ENCODE measurements at places on chromosomes 6 and 20.

GRCh38 chr6:85461798-85462170 is 11.9 kb downstream of the NT5E start:
- DNase-seq = no peak

GRCh38 chr6:2465336-2465735 is 219.9 kb upstream of the GMDS start:
- DNase-seq = no peak

GRCh38 chr6:156634951-156635371 is 142.2 kb upstream of the ARID1B start:
- no peak for DNase-seq

DNA sequence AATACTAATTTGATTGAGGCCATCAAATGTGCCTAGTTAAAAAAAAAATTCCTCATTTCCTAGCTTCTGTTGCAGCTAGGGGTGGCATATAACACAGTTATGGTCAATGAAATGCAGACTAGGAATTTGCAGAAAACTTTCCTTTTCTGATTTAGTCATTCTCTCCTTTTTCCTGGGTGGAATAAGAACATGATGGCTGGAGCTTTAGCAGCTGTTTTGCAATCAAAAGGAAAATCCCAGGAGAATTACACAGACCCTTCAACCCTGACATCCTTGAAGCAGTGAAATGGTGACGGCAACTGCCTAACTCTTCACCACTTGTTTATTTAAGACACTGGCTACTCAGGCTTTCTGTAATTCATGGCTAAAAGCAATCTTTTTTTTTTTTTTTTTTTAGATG is 23.1 kb upstream of the RIMS4 start:
- DNase-seq = no peak

- DNase-seq = no peak
Measured at GRCh38 chr6:72963946-72964345, 261.4 kb downstream of the KHDC1L start.

DNA sequence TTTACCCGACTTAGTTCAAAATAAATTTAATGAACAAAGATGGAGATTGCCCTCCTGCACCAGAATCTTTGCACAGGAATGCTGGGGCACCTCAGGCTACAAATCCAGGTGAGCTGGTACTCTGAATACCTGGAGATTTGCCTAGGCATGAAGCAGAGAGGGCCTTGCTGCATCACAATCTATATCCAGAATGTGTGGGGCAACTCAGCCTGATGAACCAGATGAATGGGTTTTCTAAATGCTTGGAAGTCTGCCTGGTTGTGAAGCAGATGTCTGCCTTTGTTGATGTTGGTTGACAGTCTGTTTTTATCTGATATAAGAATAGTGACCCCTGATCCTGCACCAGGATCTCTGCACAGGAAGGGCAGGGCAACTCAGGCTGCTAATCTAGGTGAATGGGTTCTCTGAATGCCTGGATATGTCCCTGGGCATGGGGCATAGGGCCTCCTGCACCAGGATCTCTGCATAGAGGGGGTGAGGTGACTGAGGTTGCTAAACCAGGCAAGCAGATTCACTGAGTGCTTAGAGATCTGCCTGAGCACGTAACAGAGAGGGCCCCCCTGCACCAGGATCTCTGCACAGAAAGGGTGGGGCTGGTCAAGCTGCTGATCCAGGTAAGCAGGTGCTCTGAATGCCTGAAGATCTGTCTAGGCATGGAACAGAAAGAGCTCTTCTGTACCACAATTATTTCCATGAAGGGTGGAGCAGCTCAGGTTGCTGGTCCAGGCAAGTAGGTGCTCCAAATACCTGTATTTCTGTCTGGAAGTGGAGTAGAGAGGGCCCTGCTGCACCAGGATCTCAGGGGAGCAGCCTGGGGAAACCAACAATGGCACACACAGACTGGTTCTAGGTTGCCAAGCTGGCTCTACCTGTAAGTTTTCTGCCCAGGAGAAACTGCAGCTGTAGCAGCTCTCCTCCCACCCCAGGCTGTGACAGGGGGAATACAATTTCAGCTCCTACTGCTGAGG is 437.5 kb downstream of the MMUT start:
- DNase-seq = no peak

GRCh38 chr6:161963181-161963580 is 689.3 kb upstream of the AGPAT4 start:
- no peak for DNase-seq

DNA sequence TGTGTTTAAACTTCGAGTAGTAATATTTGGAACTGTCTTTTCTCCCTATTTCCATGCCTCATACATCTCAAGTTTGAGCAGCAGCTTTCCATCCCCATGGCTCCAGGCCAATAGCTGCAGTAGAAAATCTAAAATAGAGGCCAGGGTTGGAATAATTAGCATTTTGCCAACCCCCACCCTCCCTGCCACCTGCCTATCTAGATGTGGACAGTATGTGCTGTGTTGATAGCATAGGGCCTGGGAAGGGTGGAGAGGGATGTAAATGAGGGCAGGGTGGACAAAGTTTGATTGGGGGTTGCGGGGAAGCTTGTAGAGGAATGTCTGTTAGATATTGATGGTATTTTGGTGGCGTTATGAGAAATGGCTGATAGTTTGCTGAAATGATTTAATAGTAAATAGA is 5.6 kb downstream of the TOP1 start:
- DNase-seq = no peak

DNA sequence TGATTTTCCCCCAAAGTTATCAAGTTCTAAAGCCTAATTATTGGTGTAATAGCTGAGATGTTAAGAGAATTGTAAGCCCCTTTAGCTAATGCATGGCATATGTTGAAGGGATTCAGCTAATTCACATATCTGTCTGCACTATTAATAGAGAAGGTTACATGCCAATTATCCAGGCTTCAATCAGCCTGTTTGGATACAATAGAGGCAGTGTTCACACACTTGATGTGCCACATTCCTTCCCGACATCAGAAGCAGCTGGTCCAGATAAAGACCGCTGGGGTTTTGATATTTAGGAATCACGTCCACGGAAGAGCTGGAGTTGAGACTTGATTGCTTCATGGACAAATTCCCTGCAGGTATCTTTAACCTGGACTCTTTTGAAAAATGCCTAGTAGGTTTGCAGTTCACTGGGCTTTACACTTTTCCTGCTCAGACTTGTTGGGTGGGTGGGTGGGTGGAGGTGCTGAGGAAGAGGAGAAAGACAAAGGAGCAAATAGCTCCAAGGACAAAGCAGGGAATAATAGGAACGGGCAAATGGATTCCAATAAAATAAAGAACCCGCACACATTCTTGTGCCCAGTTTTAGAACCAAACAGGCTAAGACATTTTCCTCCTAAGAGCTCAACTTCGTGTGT is 142.6 kb upstream of the ZNF217 start:
- DNase-seq = no peak

- DNase-seq = no peak
Measured at GRCh38 chr6:42987533-42988451, 3.4 kb downstream of the PPP2R5D start.

DNA sequence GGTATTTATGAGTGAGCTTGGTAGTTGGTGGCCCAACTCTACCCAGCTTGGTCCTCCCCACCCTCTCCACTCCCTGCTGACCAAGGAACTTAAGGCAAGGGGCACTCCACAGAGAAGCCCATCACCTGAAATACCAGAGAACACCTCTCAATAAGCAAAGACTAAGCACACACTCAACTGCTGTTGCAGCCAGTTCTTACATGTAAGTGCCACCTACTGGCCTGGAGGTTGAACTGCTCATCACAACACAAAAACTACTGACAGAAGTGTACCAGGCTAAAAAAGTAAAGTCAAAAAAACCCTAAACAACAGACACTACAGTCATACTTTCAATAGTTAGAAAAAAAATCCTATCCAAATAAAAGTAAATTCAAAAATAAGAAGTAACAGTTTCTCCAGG is 146.2 kb downstream of the FAM83B start:
- DNase-seq = no peak

- DNase-seq = no peak
Measured at GRCh38 chr6:42354702-42355101, 97.0 kb downstream of the TRERF1 start.

GRCh38 chr20:13119583-13119982 is 101.5 kb upstream of the ISM1 start:
- no peak for DNase-seq

DNA sequence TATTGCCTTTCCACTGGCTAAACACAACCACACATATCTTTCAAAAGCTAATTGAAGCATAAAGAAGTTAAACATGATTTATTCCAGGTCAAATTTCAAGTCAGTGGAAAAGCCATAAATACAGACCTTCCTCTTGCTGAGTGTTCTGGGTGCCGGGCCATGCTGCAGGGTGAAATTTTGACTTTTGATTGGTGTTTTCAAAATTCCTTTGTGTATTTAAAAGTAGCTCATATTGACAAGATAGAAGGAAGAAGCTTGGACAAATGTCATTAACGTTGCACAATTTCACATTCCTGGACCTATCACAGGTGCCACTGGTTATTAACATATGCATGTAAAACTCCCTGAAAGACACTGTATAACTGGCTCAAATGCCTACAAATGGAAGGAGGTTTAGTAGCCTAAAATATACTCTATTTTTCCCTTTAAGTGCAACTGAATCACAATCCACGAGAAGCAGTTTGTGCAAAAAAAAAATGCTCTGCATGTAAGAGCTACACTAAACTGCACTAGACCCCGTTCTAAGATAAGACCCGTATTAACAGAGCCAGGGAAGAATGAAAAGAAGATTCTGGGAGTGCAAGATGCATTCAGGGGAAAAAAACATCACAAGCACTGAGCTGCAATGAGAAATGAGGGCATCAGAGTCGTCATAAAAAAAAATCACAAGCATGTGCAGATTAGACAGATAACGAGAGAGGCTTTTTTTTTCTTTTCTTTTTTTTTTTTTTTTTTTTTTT is 30.4 kb downstream of the ATXN1 start:
- no peak for DNase-seq

DNA sequence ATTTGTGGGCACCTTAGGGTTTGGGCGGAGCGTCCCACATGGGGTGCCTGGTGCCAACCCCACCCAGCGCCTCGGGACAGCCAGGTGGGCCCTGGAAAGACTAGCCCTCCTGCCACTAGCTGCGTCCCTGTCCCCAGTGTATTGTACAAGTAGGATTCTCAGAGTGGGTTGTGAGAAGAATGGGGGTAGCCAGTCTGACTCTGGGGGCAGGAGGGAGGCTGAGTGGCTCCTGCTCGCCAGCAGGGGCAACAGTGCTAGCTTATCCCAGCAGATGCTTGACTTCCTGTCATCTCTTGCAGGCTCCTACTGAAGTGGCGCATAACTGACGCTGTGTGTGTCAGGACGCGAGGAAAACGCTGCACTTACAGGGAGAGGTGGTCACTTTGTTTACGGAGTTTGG is 9.3 kb downstream of the PSMA7 start:
- DNase-seq = no peak

DNA sequence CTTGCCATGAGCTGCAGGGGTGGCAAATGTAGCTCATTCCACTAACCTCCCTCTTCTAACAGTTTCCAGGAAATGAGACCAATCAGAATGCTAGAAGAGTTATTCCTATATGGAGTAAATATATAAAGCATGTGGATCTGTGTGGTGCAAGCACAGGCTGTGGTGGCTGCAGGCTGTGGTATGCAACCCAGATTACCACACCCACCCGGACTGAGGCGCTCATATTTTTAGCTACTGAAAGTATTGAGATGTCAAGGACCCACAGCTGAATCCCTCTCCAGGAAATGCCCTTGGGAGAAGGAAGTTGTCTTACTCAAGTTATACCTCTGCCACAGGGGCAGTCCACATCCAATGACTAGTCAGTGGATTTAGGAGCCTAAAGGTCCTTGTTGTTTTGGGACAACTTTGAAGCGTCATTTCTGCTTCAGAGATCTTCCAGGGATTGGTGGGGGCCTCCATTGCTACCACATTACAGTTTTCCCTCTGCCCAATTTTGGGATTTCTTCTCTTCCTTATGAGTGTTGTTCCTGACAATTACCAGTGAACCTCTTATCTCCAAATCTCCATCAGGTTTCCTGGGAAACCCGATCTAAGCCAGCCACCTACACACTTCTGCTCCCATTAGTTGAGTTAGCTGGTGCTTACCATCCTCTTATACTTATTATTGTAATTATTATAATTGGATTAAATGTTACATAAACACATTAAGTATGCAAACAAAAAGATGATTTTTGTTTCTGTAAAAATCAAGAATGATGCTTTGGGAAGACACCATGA is 12.1 kb upstream of the REPS1 start:
- no peak for DNase-seq

GRCh38 chr20:45934046-45934585 is 367 bp upstream of the PCIF1 start:
- no peak for DNase-seq
